ENCODE measurements at places on chromosomes 5 and 9.

GRCh38 chr5:168865968-168866367 is 286.8 kb upstream of the PANK3 start:
- no peak for DNase-seq

DNA sequence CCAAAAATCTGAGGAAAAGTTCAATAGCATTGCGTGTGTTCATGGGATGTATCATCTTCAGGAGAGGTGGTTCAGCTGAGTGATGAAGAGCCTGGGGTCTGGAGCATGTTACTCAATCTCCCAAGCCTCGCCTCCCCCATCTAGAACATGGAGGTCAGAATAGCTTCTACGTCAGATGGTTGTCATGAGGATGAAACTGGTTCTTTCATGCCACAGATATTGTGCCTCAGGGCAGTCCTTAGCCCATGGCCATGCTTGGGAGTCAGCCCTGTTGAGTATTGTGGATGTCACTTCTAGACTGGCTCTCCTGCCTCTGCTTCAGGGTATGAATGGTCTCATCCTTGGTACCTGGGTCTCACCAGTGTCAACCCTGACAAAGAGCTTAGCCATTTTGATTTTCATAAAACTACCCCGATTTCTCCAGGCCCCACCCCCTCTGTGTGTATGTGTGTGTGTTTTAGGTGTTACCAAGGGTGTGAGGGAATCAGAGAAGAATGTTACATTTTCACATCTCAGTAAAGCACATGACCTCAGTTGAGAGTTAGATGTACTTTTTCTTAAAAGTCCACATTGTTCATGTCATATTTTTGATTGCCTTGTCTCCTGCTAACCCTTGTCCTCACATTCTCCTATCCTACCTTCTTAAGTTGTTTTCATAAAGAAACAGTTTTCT is 97.8 kb upstream of the CD180 start:
- DNase-seq, result no peak

- DNase-seq, result peak; percentile 20
Observed at GRCh38 chr5:68216245-68217046, 890 bp downstream of the PIK3R1 start.

DNA sequence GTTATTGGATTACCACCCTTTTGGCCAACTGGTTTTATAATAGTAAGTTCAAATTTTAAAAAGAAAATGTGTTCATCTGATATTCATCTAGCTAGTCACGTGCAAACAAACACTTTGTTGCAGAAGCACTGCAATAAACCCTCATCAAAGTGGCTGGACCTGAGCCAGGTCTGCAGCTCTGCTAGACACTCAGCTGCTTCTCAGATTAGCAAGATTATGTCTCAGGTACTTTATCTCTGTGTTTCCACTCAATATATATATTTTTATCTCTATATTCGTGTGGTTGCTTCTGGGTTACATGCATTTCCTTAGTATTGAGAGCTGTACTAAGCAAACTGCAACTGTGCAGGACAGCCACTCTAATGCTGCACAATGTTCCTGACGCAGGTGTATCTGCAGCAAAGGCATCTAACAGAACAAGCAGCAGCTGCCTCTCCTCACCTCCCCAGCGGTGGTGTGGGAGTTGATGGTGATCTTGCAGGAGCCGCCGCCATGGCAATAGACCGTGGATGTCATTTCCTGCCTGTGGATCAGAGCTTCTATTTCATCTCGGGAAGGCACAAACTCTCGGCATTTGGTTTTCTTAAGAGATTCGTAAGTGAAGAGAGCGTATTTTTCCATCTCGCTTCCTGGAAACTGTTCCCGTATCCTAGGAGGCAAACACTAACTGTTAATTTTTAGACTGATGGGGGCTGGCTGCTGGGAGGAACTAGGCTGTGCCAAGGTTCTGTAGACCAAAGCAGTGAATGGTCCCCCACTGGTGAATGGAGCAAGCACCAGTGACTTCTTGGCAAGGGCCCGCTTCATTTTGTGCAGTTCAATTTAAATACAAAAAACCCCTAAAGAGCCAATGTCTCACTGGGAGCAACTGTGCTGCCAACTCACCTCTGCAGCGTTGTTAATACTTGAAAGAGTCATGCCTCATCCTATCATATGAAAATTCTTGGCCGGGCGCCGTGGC is 56.7 kb upstream of the RETREG1 start:
- DNase-seq, result no peak

GRCh38 chr9:124238546-124239140 is 19.1 kb upstream of the NEK6 start:
- no peak for DNase-seq

DNA sequence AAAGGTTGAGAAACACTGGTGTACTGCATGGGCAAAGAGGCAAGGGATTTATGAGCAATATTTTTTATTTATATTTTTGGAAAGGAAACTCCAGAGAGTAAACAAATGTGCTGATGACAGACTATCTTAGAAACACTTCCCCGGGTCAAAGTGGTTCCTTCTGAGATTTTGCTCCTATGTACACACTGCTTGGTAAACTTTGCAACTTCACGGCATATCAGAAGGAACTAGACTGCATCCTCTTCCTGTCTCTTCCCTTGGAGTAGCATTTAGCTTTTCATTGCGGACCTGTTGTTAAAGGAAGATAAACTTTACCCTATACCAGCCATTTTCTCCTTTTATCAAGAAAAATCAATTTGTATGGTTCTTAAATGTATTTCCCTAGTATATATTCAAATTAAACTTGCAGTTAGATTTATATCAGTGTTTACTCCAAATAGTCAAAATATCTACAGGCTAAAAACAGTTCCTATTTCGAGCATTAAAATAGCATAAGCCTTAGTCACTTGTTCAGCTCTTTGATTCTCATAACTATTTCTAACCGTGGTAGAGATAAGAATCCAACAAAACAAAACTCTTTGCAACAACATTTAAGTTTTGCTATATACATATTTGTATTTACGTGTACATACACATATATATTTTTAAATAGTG is 48.0 kb upstream of the LRRC19 start:
- DNase-seq, result peak; percentile 2

DNA sequence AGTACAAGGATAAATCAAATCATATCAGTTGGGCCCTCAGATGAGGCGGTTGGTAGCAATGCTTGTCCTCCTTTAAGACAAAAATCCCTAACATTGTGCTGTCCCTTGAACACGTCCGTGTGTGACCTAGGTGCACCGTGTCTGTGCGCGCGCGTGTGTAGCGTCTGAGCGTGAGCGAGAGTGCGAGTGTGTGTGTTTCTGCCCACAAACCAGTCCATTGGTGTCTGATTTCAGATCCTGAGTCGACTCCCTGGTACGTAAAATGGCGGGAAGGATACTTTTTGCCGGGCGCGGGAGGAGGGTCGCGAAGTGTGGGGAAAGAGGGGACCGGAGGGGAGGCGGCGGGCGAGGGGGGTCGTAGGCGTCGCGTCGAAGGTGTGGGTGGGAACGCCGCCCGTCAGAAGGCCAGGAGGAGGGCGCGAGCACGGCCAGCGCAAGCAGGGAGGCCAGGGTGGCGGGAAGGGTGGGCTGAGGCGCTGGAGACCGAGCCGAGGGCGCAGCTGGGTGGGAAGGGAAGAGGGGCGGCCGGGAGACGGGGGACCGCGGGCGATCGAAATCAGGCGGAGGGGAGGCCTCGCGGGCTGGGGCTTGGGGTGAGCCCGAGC is 8.9 kb downstream of the OTP start:
- no peak for DNase-seq

DNA sequence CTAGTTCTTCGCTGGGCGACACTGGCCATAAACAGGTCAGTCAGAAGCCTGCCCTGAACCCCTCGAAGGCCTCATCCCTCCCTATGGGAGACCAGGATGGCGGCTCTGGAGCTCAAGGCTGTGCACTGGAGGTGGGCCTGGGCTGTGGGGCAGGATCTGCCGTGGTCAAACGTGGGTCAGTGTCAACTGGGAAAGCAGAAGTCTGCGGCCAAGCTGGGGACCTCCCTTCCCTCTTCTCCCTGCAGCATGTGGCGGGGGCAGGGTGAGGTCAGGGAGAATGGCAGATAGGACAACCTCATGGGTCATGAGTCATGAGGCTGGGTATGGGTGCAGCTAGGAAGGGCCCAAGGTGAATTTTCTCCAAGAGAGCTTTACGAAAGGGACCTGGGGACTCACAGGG is 132.9 kb downstream of the RXRA start:
- DNase-seq, result no peak

DNA sequence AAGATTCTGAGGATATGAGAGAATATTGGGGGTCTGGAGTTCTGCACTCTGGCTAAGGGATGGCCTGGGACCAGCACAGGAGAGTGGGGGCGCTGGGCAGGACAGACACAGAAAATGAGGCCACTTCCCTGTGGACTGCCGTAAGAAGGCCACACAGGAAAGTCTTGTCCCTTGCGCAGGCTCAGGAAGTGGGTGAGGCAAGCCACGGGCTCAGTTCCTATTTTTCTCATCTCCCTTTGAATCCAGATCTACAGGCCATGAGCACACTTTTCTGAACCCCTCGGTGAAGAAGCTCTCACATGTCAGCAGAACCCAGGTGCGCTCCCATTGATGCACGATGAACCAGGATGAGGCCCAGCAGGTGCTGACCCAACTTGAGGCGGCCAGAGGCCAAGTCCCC is 207.4 kb downstream of the AGTPBP1 start:
- no peak for DNase-seq

DNA sequence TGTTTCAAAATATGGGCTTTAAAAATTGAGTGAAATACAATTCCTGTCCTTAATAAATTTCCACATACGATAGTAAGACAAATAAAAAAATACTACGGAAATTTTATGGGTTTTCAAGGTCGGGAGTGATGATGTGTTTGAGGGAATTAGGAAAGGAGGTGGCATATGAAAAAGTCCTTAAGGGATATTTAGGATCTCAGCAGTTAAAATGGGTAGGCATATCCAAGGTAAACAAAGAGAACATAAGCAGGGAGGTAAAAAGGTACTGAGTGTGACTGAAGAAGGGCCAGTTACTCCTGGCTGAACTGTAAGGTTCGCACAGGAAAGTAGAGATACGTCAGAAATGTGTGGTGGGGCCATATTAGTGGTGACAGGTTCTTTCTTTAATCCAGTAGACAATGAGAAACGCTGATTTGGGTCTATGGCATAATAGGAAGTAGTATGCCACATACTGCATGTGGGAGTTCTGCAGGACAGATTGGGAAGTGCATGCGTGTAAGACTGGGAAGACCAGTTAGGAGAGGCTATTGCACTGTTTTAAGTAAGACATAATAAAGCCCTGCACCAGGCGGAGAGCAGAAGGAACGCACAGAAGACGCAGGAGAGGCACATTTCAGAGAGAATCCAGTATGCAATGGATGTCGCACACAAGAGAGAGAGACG is 937 bp upstream of the HMGCR start:
- peak; percentile 80 for DNase-seq

GRCh38 chr5:160757194-160757593 is 94.8 kb downstream of the ATP10B start:
- no peak for DNase-seq

GRCh38 chr5:90601468-90601867 is 42.9 kb downstream of the ADGRV1 start:
- no peak for DNase-seq

DNA sequence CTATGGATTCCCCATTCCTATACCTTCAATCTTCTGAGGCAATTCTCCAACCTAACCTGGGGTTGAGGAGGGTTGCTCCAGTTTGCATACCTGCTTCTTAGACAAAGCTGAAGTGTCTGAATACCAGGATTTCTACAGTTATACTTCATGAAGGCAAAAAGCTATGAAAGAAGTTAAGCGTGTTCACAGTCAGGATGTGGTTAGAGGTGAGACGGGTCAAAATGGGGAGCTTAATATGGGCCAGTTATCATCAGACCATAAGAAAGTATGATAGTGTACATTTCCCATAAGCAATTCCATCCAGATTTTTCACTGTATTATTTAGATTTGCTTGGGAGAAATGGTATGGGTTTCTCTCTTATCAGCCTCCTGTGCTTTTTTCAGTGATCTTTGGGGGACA is 156.9 kb upstream of the FER start:
- DNase-seq, result no peak

DNA sequence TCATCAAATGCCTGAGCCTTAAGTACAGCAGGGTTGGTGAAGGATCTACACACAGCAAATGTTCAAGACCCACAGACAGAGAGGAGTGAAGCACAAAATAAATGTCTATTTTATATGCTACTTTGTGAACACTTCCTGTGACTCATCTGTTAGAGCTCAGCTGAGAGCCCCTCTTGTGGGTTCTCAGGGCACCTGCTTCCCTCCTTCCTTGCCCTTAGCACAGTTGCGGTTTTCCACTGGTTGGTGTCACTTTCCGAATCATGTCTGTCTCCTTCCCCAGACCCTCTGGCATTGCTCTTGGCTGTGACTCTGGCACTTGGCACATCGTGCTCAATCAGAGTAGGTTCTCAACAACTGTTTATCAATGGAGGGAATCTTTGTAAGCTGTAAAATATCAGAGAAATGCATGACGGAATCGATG is 128.5 kb upstream of the STC2 start:
- peak; percentile 49 for DNase-seq

DNA sequence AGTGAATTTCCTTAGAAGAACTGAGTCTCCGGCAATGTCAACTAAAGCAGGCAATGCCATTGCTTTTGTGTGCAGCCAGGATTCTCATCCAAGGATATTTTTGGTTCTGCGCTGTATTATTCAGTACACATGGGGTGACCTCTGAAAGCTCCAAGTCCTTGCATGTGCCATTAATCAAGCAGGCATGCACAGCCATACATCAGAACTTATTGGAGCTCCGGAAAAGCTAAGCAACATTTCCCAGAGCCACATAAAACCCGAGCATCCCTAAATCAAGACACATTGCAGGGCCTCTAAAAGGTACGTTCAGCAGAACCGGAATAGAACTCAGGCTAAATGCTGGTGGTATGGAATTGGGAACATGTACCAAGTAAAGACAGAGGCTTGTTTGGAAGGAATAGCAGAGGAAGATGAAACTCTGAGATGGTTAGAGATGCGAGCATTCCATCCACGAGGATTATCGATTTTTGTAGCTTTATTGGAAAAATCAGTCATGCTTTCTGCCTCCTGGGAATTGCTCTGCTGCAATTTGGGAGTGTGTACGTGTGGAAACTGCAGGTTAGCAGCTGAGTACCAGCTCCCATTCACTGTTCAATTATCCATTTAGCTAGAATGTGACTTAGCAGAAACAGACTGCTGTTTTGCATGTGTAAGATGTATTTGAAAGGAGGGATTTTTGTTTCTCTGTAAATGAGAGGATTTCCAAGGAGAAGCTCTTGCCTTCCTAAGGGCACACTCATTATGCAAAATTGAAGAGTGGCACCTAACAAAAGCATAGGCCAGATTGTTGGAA is 143.7 kb upstream of the WWC1 start:
- DNase-seq, result peak; percentile 60

Data from fibroblast of skin of right quadriceps (primary cell).